ENCODE measurements at places on chromosomes 11 and 22.

GRCh38 chr22:30516273-30516672, 10.8 kb upstream of the SEC14L4 start:
- DNase-seq, result no peak

- DNase-seq, result peak; percentile 97
These were observed 65.3 kb downstream of the ARFGAP2 start for GRCh38 chr11:47111318-47111804.

GRCh38 chr11:64762277-64762673, 2.5 kb upstream of the PYGM start:
- peak; percentile 46 for DNase-seq

DNA sequence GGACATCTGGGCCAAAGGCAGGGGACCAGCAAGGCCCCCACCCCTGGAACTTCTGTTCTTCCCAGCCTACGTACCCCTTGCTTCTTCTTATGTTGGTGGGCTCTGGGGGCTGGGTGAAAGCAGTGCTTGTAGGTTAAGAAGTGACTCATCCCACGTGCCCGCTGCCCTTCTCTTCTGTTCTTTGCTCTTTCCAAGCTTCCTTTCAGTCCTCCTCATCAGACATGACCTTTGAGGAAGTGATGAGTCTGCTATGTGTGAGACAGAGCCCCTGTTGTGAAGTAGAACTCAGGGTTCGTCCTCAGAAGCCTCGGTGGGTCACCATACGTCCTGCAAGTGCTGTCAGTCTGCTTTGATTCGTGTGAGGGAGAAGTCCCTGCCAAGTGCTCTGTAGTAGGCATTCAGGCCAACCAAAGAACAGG, 12.7 kb downstream of the MED15 start:
- no peak for DNase-seq

- peak; percentile 70 for DNase-seq
These were observed 122.0 kb upstream of the ZC3H12C start for GRCh38 chr11:109971184-109971523.

- no peak for DNase-seq
These were observed 1.1 kb downstream of the PLAAT5 start for GRCh38 chr11:63489879-63490278.

DNA sequence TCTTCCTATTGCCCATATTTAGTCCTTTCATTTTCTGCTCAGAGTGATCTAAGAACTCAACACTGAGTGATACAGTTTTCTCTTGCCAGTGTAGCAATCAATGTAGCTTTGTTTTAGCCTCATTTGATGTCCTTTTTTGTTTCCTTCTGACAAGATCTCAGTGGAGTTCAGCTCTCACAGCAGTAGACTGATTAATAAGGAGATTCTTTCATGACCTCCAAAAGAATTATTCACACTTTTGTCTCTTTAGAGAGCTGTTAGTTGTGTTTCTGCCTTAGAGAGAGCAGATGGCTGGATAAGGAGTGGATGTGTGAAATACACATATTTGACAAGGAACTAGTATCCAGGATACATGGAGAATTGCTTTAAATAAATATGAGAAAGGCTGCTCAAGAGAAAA, 6.6 kb upstream of the TMEM225 start:
- no peak for DNase-seq

GRCh38 chr11:40290171-40290631, 1169.3 kb downstream of the LRRC4C start:
- peak; percentile 79 for DNase-seq

DNA sequence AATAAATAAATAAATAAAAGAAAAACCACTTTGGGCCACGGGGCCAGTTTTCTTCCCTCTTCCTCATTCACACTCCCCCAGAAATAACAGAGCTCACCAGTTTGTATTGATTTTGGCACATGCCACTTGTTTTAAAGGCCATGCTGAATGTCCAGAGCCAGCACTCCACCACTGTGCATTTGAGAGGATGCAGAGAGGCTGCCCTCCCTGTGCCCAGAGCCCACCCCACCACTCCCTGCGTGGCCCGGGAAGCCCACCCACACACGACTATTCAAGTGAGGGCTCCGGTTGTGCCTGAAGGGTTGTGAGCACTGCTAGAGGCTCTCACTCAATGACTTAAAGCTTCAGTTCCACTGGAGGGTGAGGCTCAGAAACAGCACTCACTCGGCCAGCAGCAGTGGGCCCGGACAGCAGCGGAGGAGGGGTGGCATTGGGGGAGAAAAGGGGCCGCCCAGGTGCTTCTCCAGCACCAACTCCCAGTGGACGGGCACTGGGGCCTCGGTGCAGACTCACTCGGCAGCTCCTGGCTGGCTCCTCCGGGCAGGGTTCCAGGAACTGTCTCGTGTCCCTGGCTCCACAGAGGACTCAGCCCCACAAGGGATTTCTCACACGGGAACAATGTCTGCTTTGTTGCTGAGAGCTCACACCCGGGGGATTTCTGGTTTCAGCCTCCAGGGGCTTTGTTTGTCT, 112.7 kb downstream of the SHANK2 start:
- DNase-seq, result no peak

DNA sequence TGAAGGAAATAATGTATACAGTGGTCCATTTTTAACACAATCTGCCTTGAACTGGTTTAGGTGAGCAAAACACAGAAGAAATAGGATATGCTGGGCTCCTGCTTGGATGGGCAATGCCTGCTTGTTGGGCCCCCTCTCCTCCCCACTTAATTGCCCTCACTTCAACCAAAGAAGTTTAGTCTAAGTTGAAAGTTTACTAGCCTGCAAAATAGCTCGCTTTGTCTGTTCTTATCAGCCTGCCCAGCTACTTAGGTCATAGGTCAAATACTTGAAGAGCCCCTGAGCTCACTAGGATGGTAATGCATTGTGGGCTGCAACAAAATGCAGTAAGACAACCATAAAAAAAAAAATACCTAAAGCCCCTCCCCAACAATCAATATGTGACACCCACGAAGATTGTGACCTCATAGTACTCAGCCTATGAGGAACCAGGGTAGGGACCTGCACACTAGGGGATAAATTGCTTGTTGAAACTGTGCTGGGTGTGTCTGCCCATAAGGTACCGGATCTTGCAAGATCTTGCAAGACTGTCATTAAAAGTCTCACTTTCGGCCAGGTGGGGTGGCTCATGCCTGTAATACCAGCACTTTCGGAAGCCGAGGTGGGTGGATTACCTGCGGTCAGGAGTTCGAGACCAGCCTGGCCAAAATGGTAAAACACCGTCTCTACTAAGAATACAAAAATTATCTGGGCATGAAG, 10.9 kb downstream of the DRICH1 start:
- DNase-seq, result no peak

DNA sequence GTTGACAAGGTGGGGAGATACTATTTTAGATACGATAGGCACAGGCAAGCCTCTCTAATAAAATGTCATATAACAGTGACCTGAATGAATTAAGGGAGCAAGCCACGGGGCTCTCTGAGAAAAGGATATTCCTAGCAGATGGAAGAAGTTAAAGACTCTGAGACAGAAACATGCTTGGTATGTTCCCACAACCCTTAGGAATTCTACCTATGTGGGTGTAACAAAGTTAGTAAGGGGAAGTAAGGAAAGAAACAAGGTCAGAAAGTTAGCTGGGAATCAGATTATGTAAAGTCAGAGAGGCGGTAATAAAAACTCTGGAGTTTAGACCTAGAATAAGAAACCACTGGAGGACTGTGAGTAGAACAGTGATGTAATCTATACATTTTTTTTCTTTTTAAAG, 59.7 kb upstream of the GDPD4 start:
- DNase-seq, result no peak

DNA sequence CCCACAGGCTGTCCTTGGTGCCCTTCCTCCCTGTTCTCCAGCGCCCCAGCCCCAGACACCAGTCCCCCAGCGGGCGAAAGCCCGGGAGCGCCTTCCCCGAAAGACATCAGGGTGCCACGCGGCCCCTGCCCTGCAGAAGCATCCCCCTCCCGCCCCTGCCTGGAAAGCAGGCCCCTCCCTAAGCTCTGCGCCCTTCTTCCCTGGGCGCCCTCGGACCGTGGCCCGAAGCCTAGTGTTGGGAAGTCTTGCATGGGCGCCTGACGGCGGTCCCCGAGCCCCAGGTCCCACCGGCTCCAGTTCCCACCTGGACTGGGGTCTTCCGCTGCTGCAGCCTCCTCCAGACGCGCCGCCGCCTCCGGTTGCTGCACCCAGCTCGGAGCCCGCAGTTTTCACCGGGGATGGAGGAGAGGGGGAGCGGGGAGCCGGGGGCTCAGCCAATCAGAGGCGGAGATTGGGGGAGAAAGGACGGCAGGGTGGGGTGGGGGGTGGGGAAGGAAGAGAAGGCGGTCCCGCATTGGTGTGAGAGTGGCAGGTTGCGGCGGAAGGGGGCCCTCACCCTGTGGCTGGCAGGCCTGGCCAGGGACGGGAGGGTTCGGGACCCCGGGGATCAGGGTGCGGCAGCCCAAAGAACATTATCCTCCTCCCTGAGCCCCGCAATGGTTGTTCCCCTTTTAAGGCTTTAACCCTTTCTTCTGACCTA, at the start of gene THY1:
Gene THY1, minus strand, starts transcription at position 364 of the 700 bp plus-strand sequence. CDS start 2,267 bp downstream, outside the sequence.
- peak; percentile 73 for DNase-seq

DNA sequence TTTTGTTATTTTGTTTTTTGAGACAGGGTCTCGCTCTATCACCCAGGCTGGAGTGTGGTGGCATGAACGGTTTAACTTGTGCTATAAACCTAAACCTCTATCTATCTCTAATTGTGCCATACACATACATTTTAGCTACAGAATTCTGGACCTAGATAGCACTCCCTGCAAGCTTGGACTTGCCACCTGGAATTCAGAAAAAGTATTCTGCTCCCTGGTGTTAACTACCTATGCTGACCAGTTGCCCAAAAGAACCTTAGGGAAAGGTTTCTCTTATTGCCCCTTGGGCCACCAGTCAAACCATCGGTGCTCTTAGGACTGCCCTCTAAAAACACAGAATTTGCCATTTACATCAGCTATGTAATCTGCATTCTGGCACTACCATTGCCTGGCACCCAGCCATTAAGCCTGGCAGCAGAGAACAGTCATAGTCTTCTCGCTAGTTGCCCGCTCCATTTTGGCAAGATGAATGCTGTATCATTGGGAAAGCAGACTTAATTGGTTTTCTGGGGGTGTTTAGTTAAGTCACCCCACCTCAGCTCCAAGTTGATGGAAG, 55.3 kb downstream of the ETS1 start:
- peak; percentile 94 for DNase-seq

DNA sequence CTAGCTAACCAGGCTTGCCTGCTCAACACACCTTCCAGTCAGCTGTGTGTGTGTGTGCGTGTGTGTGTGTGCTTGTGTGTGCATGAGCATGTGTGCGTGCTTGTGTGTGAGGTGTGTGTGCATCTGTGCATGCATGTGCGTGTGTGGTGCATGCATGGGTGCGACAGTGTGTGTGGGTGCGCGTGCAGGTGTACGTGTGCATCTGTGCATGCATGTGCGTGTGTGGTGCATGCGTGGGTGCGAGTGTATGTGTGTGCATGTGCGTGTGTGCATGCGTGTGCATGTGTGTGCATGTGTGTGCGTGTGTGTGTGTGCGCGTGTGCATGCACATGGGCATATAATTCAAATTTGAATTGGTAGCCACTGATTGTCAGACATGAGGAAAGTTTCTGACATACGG, 10.5 kb upstream of the TP53AIP1 start:
- no peak for DNase-seq

DNA sequence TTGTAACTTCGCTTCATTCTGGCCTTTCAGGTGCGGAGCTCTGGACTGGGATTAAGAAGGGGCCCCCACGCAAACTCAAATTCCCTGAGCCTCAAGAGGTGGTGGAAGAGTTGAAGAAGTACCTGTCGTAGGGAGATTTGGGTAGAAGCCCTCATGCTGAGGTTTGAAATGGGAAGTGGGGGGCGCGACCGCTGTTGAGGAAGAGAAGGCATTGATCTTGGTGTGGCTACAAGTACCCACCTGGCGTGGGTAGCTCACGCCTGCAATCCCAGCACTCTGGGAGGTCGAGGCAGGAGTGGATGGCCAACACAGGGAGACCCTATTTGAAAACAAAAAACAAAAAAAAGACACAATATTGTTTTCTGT, 779 bp downstream of the SELENOH start:
- no peak for DNase-seq

GRCh38 chr11:44219830-44220796, 89.8 kb downstream of the ALX4 start:
- peak; percentile 41 for DNase-seq

DNA sequence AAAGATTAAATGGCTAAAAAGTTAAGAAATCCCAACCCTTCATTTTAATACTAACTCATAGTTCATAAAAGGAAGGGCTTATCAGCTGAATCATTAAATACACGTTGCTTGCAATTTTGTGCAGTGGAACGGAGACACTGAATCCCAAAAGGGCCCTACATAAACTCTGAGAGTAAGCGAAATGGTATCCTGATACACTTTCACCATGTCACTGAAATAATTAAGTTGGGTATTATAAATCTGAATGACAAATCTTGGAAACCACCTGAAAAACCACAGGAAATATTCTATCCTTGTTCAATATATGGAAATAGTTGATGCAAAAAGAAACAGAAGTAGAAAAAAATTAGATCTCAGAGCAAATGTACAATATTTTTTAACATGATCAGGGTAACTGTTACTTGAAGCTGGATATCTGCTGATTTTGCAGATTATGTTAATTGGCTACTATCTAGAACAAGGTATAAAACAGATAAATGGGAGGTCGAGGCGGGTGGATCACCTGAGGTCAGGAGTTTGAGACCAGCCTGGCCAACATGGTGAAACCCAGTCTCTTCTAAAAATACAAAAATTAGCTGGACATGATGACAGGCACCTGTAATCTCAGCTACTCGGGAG, 55.1 kb downstream of the MAML2 start:
- DNase-seq, result no peak

DNA sequence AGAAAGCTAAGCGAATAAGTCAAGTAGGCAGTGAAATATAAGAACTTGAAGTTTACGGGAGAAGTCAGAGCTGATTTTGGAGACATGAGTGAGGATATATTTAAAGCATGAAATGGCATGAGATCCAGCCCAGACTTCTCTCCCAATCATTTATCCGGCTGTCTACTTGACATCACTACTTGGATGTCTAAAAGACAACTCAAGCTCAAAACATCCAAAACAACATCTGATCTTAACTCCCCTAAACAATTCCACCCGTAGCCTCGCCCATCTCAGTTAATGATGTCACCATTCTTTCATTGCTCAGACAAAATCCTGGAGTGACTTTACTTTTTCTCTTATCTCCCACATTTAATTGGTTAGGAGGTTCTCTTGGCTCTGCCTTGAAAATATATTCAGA, 44.5 kb downstream of the WEE1 start:
- DNase-seq, result no peak

DNA sequence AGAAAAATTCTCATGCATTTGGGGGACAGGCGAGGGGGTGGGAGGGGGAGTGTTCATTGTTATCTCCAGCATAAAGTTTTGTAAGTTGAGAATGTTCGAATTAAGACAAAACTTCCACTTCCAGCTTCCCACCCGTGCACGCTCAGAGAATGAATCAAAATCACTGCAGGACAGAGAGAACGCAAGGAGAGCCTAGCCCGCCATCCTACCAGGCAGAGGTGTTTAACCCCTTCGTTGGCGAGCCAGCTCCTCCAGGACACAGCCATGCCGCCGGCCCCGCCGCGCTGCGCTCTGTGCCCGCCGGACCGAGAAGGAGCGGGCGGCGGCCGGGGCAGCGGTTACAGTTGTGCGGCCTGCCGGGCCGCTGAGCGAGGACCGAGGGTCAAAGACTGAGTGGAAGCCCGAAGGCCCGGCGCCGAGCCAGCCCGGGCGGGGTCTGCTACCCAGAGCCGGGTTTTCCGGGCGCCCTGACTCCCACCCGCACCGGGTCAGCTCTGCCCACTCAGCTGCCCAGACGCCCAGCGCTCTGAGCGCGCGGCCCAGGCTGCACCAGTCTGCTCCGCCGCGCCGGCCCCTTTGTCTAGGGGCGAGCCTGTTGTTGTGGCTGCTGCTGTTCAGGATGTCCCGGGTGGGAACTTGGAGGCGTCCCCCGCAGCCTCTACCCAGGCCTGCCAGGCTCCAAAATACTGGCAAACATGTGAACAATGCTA, at the start of gene NOX4:
Gene NOX4, minus strand, starts transcription at position 395 of the 710 bp plus-strand sequence. Its CDS starts 129 bp downstream, at position 266.
- DNase-seq, result peak; percentile 75

Data from NCI-H69 (cell line).